ENCODE measurements at places on chromosomes 6 and 20. TPM values are rescaled to one million over a fixed set of nuclear protein-coding genes. Genes with fewer than 3 reads are reported as not detected.

Gene MRPS10
- total RNA-seq: 25.0 TPM

Gene FAM184A
- 0.83 TPM for total RNA-seq

Gene EPPIN
- not detected for total RNA-seq

Gene RNF39
- total RNA-seq: not detected

Gene BPIFB1
- 0.50 TPM for total RNA-seq

Gene CYP39A1
- total RNA-seq: 0.19 TPM

Gene PCK1
- total RNA-seq: 0.15 TPM

Data from cardiac ventricle fibroblast (primary cell).